H7 (cell line): ENCODE measurements at places on chromosomes 5 and 9.

DNA sequence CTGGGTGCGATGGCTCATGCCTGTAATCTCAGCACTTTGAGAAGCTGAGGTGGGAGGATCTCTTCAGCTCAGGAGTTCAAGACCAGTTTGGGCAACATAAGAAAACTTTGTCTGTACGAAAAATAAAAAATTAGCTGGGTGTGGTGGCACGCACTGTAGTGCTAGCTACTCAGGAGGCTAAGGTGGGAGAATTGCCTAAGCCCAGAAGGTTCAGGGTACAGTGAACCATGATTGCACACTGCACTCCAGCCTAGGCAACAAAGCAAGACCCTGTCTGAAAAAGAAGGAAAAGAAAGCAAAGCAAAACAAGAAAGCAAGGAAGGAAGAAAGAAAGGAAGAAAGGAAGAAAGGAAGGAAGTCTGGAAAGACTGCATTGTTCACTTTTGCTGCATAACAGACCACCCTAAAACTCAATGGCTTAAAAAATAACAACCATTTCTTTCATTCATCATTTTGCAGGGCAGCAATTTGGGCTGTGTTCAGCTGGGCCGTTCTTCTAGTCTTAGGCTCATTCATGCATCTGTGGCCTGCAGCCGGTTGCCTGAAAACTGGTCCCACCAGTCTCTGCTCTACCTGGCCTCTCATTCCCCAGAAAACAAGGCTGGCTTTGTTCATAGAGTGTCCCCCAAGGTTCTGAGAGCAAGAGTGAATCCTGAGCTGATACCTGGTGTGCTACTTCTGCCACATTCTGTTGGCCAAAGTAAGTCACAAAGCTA is 82.4 kb upstream of the MIER3 start:
- DNase-seq: no peak

DNA sequence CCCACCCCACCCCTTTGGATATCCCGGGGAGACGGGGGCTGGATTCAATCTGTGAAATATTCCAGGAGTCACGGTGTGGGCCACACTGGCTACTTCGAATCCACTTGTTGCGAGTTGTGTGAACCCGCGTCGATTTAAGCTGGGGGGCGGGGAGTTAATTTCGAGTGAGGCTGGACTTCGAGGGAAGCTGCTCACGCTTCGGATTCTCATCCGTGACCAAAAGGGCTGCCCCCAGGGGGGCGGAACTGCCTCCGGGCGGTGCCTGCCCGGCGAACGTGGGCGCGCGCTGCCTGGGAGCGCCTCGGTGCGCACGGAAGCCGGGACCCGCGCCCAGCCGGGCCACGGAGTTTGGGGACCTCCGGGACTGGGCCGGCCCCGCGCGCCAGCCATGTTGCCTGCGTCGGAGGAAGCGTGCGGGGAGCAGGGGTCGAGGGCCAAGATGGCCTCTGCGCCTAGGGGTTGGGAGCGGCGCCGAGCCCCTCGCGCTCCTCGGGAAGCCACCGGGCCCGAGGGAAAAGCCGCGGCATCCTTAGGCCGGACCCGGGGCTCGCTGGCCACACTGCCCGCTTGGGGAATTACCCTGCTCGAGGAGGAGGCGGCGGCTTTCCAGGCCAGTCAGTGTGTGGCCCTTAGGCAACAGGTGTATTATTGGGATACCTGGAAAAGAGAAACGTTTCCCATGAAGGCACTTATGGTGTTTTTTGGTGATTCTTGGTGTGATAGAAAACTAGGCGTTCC is 975 bp downstream of the OCLN start:
- peak; percentile 80 for DNase-seq

GRCh38 chr5:100802208-100802607 is 100.9 kb downstream of the ST8SIA4 start:
- DNase-seq: no peak

GRCh38 chr5:157157293-157157891 is 8.7 kb downstream of the GARIN3 start:
- DNase-seq: no peak

GRCh38 chr5:180197016-180197702 is 11.9 kb downstream of the RASGEF1C start:
- DNase-seq: peak; percentile 41
